Naive thymus-derived CD4-positive, alpha-beta T cell (primary cell): ENCODE measurements at places on chromosomes 2 and 18. TPM values are rescaled to one million over a fixed set of nuclear protein-coding genes. Genes with fewer than 3 reads are reported as not detected.

LINC00305 gene
- total RNA-seq = not detected

DNA sequence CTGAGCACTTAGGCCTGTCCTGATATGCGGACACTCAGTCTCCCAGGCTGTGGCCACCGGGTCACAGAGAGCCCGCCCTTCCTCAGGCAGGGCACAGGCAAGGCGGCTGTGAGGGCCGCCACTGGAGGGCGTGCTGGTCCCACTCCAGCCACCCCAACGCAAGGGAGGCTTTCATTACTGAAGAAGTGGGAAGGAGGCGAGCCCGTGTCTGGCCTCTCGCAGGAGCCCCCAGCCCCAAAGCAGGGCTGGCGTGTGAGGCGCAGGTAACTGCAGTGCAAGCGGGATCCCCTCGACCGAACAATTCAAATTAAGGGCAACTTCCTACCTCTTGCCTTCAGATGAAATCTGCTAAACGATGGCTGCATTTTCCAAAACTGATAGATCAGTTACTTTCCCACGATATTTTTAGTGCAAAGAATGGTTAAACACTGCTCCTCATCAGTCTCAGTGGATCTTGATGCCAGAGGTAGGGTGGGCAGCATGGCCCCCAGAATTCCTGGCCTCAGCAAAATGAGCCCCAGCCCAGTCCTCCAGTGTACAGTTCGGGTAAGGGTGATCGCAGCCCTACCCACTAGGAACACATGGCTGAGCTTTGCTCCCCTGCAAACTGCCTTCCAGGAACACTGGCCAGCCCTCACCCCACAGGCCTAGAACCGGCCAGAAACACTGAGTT lies 97.2 kb downstream of the SEPTIN10 start:
- H3K4me3 ChIP-seq = no peak overlapping the region
- H3K36me3 ChIP-seq = no peaks in the 10 kb centered on the region
- H3K27me3 ChIP-seq = no peaks in the 10 kb centered on the region
- H3K27ac ChIP-seq = no peak overlapping the region
- H3K4me1 ChIP-seq = no peaks in the 10 kb centered on the region

DNA sequence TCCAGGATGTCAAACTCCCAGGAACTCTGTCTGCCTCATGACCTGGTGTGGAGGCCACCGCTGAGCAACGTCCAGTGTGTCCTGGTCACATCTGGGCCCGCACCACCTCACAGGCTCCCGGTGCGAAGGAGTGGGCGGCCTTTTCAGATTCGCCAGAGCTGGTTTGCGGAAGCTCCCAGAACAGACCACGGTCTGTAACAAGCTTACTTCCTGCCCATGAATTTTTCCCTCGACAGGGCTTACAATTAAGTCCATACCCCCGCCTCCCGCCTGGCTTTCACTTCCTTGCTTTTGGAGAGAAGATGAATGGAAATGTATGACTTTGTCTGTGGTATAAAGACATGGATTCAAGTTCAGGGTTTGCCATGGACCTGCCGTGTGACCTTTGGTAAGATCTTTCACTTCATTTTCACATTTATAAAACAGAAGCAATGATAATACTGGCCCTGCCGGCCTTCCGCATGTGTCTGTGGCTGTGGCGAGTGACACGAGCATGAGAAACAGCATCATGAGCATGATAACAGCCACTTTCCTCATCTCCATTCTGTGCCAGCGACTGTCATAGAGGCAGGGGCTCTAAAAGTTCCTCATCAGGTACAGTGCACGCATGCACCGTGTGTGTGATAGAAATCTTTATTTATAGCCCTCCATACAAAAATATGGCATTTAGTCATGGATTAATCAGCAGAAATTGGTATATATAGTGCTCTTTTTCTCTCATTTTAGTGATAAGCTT lies 31.0 kb upstream of the KCNF1 start:
- H3K4me1 ChIP-seq = no peaks in the 10 kb centered on the region
- DNase-seq = no peak
- H3K27ac ChIP-seq = peak overlapping the region; percentile 48
- H3K36me3 ChIP-seq = no peaks in the 10 kb centered on the region
- no peak overlapping the region for H3K4me3 ChIP-seq

GRCh38 chr2:214185546-214185945 lies 225.3 kb upstream of the VWC2L start:
- no peaks in the 10 kb centered on the region for H3K27me3 ChIP-seq
- H3K27ac ChIP-seq = no peak overlapping the region
- H3K4me3 ChIP-seq = no peak overlapping the region
- H3K4me1 ChIP-seq = no peaks in the 10 kb centered on the region
- H3K36me3 ChIP-seq = no peaks in the 10 kb centered on the region

DNA sequence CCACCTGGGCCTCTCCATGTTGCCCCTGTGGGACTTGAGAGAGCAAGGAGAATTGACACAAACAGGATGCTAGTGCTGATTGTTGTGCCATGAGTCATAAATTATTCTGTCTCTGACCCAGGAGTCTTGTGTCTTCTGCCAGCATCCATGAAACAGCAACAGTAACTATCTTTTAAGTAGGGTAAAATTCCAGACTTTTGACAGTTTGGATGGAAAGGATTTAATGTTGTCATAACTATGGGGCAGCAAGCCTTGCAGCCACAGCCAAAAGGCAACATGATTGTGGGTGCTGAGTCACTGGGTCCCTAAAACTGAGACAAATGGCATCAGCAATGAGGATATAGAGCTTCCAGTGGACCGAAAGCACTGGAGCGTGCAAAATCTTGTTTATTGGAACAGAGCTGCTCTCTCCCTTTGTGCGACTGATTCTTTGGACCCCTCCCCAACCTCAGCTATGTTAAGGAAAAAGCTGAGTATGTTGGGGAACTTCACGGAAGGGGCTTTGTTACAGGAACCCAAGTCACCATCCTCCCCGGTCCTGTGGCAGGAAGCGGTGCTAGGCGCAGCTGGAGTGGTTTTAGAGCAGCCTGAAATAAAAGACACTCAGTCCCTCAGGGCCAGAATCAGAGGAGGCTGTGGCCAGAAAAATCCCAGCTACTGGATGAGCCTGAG lies 9.6 kb upstream of the ITPRIPL1 start:
- H3K27ac ChIP-seq = no peak overlapping the region
- no peak overlapping the region for H3K4me3 ChIP-seq
- no peaks in the 10 kb centered on the region for H3K27me3 ChIP-seq
- H3K36me3 ChIP-seq = no peaks in the 10 kb centered on the region

- peaks cover 28% of the 10 kb centered on the region for H3K36me3 ChIP-seq
- H3K4me3 ChIP-seq = no peak overlapping the region
- no peak for DNase-seq
- H3K4me1 ChIP-seq = no peaks in the 10 kb centered on the region
Measured at GRCh38 chr2:148781544-148781943, 93.5 kb upstream of the KIF5C start.

DNA sequence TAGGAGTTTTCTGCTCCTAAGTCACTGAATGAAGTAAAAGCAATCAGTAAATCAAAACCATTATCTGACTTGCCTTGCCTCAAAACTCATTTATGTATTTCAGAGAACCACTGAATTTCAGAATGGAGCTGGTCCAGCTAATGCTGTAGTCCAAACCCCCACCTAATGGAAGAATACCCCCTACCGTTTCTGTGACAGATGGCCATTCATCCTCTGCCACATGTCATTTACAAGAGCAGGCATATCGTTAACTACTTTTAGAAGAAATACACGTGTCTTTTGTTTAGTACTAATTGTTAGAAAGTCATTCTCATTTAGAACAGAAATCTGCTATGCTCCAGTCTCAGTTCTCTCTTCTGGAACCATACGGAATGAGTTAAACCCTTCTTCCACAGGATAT lies 12.8 kb upstream of the GALNT5 start:
- H3K27ac ChIP-seq = no peak overlapping the region
- no peaks in the 10 kb centered on the region for H3K27me3 ChIP-seq
- DNase-seq = no peak
- no peaks in the 10 kb centered on the region for H3K4me1 ChIP-seq
- no peaks in the 10 kb centered on the region for H3K36me3 ChIP-seq

HAAO gene
- not detected for total RNA-seq
